ENCODE measurements at places on chromosomes 6 and 20. TPM values are rescaled to one million over a fixed set of nuclear protein-coding genes. Genes with fewer than 3 reads are reported as not detected.

The MYB gene
- polyA plus RNA-seq: 0.24 TPM

The IER3 gene
- 1.0 TPM for polyA plus RNA-seq

GRCh38 chr6:138007014-138007472 lies 100.2 kb downstream of the PERP start:
- no peaks in the 10 kb centered on the region for H3K27me3 ChIP-seq
- H3K4me1 ChIP-seq: peaks cover under 1% of the 10 kb centered on the region
- no peak overlapping the region for H3K4me3 ChIP-seq
- no peaks in the 10 kb centered on the region for H3K36me3 ChIP-seq
- DNase-seq: no peak

DNA sequence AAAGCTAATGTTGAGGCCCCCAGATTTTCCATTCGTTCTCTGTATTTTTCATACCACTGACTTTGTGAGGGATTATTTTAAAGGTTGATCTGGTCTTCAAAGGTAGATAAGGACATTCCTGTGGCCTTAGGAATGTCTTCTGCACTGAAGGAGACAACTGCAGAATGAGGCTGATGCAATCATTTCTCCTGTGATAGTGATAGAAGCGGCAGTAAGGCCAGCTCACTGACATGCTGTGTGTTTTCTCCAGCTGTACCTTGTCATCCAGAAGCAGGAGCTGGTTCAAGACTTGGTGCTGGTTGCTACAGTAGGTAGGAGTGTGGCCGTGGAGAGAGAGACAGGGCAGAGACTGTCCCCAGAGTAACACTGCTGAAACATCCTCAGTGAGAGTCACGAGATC lies 53.8 kb downstream of the DCBLD1 start:
- no peak overlapping the region for H3K27ac ChIP-seq
- H3K4me1 ChIP-seq: peaks cover 13% of the 10 kb centered on the region
- H3K4me3 ChIP-seq: no peak overlapping the region
- no peaks in the 10 kb centered on the region for H3K27me3 ChIP-seq

DNA sequence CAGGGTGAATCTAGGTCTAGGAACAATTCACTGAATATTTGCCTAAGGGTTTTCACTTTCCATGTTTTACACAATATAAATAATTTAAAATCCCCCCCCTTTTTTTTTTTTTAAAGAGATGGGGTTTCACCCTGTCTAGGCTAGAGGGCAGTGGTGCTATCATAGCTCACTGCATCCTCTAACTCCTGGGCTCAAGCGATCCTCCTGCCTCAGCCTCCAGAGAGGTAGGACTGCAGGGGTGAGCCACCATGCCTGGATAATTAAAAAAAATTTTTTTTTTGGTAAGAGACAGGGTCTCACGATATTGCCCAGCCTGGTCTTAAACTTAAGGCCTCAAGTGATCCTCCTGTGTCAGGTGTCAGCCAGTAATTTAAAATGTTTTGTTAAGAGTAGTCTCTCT lies 17.8 kb downstream of the QKI start:
- peaks cover 88% of the 10 kb centered on the region for H3K4me1 ChIP-seq
- no peak overlapping the region for H3K27ac ChIP-seq
- no peak for DNase-seq
- H3K36me3 ChIP-seq: no peaks in the 10 kb centered on the region

- H3K4me3 ChIP-seq: peak overlapping the region; percentile 78
- peaks cover 35% of the 10 kb centered on the region for H3K4me1 ChIP-seq
- peaks cover 2% of the 10 kb centered on the region for H3K27me3 ChIP-seq
- H3K27ac ChIP-seq: peak overlapping the region; percentile 87
These were observed 25.3 kb upstream of the SLCO4A1 start for GRCh38 chr20:62616728-62617621.
